ENCODE measurements at places on chromosomes 2 and 18. TPM values are rescaled to one million over a fixed set of nuclear protein-coding genes. Genes with fewer than 3 reads are reported as not detected.

DNA sequence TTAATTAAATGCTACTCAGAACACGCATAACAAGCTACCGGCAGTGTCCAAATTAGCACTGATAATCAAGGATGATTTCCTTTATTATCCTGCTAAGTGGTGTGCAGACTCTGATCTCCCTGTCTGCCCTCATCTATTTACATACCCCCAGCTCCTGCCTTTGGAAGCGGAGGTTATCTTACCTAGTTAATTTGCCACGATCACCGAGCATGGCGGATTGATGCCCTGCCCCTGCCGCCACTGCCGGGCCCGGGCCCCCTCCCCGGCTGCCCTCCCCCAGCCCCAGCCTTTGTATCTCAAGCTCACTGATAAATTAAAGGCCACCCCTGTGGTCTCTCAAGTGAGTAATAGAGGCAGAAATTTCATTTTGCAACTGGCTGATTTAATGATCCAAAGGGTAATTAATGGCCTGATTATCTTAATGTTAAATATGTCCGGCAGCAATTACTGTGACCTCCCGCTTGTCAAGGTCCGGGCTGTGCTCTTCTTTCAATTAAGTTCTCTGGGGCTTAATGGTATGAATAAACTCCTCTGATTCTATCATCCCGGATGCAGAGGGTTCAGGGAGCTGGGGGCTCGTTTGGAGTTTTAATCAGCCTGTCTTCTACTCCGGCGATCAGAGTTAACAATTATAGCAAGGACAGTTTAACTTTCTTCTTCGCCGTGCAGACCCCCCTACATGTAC, 113.4 kb downstream of the GBX2 start:
- H3K36me3 ChIP-seq, result peaks cover 11% of the 10 kb centered on the region
- H3K27me3 ChIP-seq, result no peaks in the 10 kb centered on the region
- H3K4me1 ChIP-seq, result no peaks in the 10 kb centered on the region
- no peak overlapping the region for H3K27ac ChIP-seq
- no peak for DNase-seq

- H3K36me3 ChIP-seq, result no peaks in the 10 kb centered on the region
- no peak for DNase-seq
- no peak overlapping the region for H3K4me3 ChIP-seq
Observed at GRCh38 chr18:58787536-58788149, 77.0 kb upstream of the ZNF532 start.

GRCh38 chr18:46820863-46821262, 64.0 kb upstream of the ST8SIA5 start:
- DNase-seq, result no peak
- no peak overlapping the region for H3K4me3 ChIP-seq
- no peaks in the 10 kb centered on the region for H3K4me1 ChIP-seq
- H3K27ac ChIP-seq, result no peak overlapping the region
- no peaks in the 10 kb centered on the region for H3K27me3 ChIP-seq

- H3K36me3 ChIP-seq, result no peaks in the 10 kb centered on the region
- H3K27me3 ChIP-seq, result no peaks in the 10 kb centered on the region
- H3K27ac ChIP-seq, result no peak overlapping the region
Observed at GRCh38 chr2:41400088-41400665, 647.6 kb upstream of the PKDCC start.

- H3K4me3 ChIP-seq, result no peak overlapping the region
- no peak for DNase-seq
- H3K36me3 ChIP-seq, result no peaks in the 10 kb centered on the region
Observed at GRCh38 chr2:59004621-59005020, 763.5 kb upstream of the FANCL start.

DNA sequence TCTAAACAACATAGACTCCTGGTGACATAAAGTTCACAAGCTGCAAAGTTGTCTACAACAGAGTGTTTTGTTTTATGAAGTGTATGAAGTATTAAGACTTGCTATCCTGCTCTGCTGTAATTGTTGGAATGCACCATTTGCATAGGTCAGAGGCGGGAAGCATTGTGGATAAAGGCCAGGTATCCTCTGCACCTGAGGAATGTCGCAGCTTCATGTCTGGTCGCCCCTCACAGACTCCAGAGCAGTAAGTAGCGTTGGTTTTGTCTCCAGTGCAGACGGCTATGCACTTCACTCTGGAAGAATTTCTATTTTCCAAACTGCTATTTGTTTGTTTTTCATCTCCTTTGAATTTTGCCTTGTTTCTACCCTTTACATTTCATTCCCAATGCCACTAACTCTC, 63.1 kb downstream of the UNC80 start:
- no peak for DNase-seq
- H3K4me3 ChIP-seq, result no peak overlapping the region
- H3K27me3 ChIP-seq, result no peaks in the 10 kb centered on the region
- H3K27ac ChIP-seq, result no peak overlapping the region

- H3K27ac ChIP-seq, result peak overlapping the region; percentile 94
- peak overlapping the region; percentile 73 for H3K4me3 ChIP-seq
- DNase-seq, result peak; percentile 60
- no peaks in the 10 kb centered on the region for H3K36me3 ChIP-seq
Observed at GRCh38 chr18:80109676-80110078, 615 bp downstream of the ADNP2 start.

GRCh38 chr2:85034158-85034557, 63.2 kb downstream of the KCMF1 start:
- H3K36me3 ChIP-seq, result peaks cover 59% of the 10 kb centered on the region
- DNase-seq, result no peak
- no peak overlapping the region for H3K27ac ChIP-seq
- no peaks in the 10 kb centered on the region for H3K4me1 ChIP-seq
- no peaks in the 10 kb centered on the region for H3K27me3 ChIP-seq

- H3K36me3 ChIP-seq, result no peaks in the 10 kb centered on the region
- peak overlapping the region; percentile 72 for H3K4me3 ChIP-seq
Observed at GRCh38 chr2:238231251-238231793, 8.5 kb downstream of the HES6 start.

- no peaks in the 10 kb centered on the region for H3K36me3 ChIP-seq
- H3K4me1 ChIP-seq, result no peaks in the 10 kb centered on the region
- no peak overlapping the region for H3K27ac ChIP-seq
- no peaks in the 10 kb centered on the region for H3K27me3 ChIP-seq
Observed at GRCh38 chr2:221671515-221671914, 99.4 kb upstream of the EPHA4 start.

GRCh38 chr2:148273158-148273691, 252.3 kb downstream of the MBD5 start:
- H3K27ac ChIP-seq, result no peak overlapping the region
- no peaks in the 10 kb centered on the region for H3K27me3 ChIP-seq
- no peak for DNase-seq

DNA sequence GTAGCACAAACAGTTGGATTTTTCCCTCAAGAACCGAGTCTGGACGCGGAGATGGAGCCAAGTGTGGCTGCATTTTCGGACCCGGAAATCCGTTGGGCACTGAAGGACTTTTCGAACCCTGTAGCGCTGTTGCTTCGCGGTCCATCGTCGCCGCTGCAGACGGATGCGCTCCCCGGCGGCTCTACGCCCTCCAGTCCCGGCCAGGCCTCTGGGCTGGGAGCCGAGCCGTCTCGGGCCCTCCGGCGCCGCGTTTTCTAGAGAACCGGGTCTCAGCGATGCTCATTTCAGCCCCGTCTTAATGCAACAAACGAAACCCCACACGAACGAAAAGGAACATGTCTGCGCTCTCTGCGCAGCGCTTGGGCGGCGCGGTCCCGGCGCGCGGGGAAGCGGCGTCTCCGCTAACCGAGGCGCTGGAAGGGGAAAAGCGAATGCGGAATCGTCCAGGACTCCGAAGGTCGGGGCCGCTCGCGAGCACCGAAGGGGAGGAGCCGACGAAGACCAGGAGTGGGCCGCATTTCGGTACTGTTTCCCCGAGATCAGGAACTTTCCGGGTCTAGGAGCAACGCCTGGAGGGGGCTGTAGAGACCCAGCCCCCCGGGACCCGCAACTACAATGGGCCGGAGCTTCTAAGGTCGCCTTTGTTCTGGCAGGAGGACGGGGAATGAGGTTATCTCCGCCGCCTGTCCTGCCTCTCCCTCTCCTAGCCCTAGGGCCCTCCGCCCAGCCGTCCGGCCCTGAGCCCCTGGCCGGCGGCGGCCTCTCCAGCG, 3.2 kb downstream of the EMX1 start:
- no peak for DNase-seq
- no peaks in the 10 kb centered on the region for H3K36me3 ChIP-seq
- no peak overlapping the region for H3K27ac ChIP-seq
- peaks cover 98% of the 10 kb centered on the region for H3K27me3 ChIP-seq

DNA sequence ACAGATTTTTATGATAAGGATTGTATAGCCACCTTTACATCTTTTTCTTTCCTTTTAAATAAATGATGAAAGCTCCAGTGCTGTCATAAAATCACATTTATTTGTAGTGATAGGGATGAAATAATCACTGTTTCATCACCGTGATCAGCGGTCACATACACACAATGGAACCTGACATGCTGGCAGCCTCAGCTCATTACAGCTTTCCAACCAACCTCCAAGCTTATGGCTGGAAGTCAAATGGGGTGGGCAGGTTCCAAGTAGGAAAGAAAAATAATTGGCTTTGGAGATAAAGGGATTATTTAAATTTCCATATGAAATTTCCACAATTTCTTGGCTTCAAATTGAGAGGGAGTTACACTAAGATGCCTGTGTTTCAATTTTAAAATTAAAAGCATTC, 251.3 kb downstream of the PLCL1 start:
- no peak overlapping the region for H3K4me3 ChIP-seq
- DNase-seq, result no peak
- no peaks in the 10 kb centered on the region for H3K27me3 ChIP-seq
- no peaks in the 10 kb centered on the region for H3K36me3 ChIP-seq

- no peaks in the 10 kb centered on the region for H3K36me3 ChIP-seq
- H3K4me3 ChIP-seq, result no peak overlapping the region
- H3K4me1 ChIP-seq, result peaks cover 43% of the 10 kb centered on the region
- H3K27ac ChIP-seq, result peak overlapping the region; percentile 40
Observed at GRCh38 chr18:54948350-54948837, 10.9 kb downstream of the CCDC68 start.

DNA sequence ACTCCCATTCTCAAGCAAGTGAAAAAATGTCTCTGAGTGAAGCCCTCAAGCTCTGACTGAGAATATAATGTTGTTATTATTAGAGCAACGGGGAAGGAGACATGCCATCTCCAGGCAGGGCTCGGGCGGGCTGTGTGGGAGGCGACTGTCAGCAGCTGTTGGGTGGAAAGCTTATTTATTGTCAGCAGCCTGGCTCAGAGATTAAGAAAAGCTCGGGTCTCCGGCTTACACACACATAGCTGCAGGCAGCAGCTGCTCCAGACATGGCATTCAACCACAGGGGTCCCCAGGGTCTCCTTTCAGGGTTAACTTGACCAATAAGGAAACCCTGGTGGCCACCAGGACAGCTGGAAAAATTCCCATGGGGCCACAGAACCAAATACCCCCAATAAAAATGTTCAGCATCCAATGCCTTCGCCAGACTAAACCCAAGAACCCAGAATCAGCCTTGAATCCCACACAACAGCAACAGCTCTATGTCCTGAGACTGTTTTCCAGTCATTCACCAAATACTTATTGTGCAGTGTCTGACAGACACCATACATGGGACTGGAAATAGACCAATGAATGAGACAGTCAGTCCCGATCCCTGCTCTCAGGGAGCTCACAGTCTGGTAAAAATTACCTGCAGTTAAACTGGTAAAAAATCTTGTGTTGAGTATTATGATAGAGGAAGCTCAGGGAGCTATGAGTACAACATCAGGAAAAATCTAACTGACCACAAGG, 70.5 kb upstream of the RTN4 start:
- H3K36me3 ChIP-seq, result no peaks in the 10 kb centered on the region
- H3K27me3 ChIP-seq, result no peaks in the 10 kb centered on the region
- H3K4me3 ChIP-seq, result no peak overlapping the region

GRCh38 chr18:40577239-40577980, 1377.6 kb upstream of the PIK3C3 start:
- no peaks in the 10 kb centered on the region for H3K36me3 ChIP-seq
- H3K4me1 ChIP-seq, result no peaks in the 10 kb centered on the region
- no peak for DNase-seq
- H3K27ac ChIP-seq, result no peak overlapping the region
- H3K27me3 ChIP-seq, result no peaks in the 10 kb centered on the region
- H3K4me3 ChIP-seq, result no peak overlapping the region

GRCh38 chr2:19838616-19839015, 63.2 kb downstream of the TTC32 start:
- DNase-seq, result no peak
- H3K36me3 ChIP-seq, result no peaks in the 10 kb centered on the region
- no peaks in the 10 kb centered on the region for H3K4me1 ChIP-seq
- H3K27ac ChIP-seq, result no peak overlapping the region
- H3K27me3 ChIP-seq, result no peaks in the 10 kb centered on the region
- no peak overlapping the region for H3K4me3 ChIP-seq

Gene INHA
- not detected for total RNA-seq

Gene FECH
- 25.7 TPM for total RNA-seq

Gene DTNA
- 21.0 TPM for total RNA-seq

Gene CRYBA2
- not detected for total RNA-seq

Gene TRIM54
- total RNA-seq, result not detected

Gene LHCGR
- 0.30 TPM for total RNA-seq

Gene STPG4
- 0.77 TPM for total RNA-seq

Gene CDH19
- 1.2 TPM for total RNA-seq
